ENCODE measurements at places on chromosomes 7 and 10.
A peak's percentile ranks its signal among the peaks of the same experiment; 100 is the strongest.

DNA sequence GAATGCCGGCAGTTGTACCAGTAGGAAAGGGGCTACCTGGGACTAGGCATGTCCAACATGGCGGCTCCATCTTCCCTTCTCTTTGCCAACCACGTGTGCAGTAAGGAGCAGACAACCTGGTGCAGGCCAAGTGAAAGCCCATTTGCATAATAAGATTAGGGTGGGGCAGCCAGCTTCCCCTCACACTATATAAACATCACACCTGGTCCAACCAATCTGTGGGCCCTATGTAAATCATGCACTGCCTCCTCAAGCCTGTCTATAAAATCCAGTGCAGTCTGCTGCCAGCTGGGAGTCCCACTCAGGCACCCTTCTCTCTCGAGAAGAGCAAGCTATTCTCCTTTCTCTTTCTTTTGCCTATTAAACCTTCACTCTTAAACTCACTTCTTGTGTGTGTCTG lies 429.3 kb downstream of the CALN1 start:
- no peak for DNase-seq

- no peak for DNase-seq
Measured at GRCh38 chr10:60975716-60976115, 31.7 kb upstream of the RHOBTB1 start.

DNA sequence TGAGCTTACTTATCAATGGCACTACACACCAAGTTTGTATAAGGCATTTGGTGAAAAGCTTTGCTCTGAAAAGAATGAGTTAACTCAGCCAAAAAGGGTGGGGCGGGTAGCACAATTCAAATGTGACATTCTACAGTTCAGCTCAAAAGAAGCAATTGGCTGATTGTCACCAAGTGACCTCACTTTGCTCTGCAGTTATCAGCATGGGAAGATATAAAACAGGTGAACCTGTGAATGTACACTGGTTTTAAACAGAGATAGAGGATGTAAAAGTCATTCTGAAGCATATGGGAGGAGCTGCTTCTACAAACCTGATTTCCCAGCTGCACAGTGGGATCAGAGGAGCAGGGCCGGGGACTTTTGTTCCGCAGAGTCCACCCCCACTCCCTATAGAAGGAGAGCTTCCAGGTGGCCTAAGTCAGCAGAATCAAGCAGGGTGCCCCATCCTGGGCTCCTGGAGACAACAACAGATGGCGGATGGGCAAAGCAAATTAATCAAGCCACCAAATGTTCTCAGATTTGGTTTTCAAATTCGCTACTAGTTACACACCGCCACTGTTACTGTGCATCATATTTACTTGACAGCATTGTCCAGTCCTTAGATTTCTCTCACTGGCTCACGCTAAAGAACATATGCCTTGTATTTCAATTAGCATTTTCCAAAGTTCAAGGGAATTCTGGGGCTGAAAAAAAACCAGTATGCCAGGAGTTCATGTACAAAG lies 27.5 kb upstream of the NPVF start:
- DNase-seq, result no peak

DNA sequence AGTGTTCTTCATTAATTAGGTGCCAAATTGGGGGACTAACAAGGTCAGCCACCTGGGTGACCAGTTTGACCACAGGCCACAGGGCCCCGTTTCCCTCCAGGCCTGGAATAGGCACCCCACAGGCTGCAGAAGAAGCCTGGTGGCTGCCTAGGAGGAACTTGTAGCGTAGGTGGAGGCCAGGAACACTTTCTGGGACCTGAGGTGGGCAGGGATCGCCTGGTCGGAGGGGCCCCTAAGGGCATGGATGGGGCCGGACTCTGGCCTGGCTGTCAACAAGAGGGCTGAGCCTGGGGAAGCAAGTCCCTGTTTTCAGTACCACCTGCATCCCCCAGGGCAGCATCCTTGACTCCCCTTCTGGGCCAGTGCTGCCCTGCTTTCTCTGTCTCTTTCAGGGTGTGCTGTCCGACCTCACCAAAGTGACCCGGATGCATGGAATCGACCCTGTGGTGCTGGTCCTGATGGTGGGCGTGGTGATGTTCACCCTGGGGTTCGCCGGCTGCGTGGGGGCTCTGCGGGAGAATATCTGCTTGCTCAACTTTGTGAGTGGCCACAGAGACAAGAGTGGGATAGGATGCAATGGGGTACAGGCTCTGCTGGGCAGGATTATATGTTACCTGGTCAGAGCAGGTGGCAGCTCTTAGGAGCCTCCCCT lies 30.7 kb upstream of the SH2D4B start:
- no peak for DNase-seq

DNA sequence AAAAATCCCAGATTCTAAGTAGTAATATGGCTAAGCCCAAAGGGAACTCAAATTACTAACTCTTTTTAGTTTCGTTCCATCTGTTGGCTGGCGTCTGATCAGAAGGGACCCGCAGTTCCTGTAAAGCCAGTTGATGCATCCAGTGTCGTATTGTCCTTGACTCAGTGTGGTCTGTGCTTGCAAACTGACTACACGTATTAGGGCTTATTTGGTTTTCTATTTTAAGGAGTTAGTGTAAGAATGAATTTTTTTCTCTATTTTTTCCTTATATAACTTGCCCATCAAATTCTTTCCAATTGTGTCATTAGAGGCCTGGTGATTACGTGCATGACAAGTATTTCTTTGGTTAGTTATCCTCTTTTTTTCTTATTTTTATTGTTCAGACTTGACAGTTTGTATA lies 9.7 kb downstream of the ABCA13 start:
- peak; percentile 63 for DNase-seq

DNA sequence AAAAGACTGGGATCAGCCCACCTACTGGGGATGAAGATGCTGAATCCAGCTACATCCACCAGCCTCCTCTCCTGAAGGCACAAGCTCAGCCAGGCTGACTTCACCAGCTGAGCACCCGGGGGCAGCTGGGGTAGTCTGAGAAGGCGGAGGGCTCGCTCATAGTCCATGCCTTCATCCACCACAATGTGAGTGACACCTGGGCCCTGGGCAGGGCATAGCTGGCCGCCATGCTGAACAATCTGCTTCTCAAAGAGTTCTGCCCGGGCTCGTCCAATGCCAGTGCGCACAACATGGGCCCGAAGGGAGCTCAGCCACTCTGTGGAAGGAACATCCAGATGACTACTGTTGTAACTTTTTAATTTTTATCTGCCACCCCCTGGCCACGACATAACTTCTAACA lies 2.2 kb downstream of the POLL start:
- no peak for DNase-seq

DNA sequence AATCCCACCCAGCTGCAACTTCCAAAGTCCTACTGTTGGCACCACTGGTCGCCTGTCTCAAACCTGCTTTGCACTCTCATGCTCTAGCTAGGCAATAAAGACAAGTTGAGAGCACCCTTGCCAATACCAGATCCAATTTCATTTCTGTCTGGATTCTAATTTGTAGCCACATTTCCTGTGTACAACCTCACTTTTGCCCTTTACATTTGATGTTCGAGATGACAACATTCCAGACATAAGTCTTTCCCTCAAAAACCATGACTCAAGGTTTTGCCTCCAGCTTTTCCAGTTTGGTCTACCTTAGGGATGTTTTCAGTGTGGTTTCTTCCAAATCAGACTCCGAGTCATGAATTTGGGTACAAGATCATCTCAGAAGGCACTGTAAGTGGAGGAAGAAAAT lies 309.0 kb downstream of the GPAM start:
- no peak for DNase-seq

GRCh38 chr7:94064541-94065191 lies 60.5 kb upstream of the BET1 start:
- DNase-seq, result no peak

DNA sequence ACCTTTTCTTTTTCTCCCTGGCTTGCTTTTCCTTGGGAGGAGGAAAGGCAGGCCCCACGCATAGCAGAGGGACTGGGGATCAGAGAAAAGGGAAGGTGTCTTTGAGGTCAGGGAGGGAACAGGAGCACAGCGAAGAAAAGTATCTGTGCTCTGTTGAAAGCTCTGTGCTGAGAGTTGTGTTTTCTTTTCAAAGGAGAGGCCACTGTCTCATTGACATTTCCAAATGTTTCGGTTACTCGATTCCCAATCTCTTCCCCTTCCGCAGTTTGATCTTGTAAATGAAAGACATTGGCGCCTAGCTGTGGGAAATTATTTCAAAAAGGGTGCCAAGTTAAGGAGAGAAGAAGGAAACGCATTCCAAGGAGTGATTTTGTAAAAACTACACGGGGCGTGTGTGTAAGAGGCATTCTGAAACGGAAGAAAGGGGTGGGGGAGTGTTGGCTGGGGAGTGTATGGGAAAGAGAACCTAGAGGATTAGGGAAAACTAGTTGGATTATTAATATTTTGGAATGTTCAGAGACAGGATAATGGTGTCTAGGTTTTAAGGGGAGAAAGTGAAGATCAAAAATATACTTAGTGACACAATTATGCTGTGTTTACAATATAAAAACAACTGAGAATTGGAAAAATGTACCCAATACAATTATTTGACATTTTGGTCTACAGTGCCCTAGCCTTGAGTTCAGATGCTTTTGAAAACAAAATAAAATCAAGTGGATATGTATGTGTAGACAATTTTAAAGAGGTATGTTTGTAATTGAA lies 708 bp downstream of the KLHDC10 start:
- peak; percentile 60 for DNase-seq

- no peak for DNase-seq
Measured at GRCh38 chr7:149103424-149103823, 12.9 kb upstream of the ZNF786 start.

DNA sequence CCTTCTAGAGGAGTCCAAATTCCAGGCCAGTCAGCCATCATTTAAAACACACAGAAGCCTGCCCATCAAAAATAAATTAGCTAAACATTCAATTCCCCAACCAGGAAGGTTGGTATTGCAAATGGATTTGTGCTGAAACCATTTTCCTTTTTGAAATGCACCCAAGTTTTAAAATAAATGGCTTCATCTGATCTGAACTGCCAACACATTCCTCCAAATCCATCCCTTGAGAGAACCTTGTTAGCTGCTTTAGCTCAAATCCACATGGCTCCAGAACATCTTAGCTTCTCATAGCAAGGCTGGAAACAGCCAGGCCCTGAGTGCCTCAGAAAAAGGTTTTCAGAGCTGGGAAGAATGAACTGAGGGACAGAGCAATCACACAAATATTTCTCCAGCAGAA lies 306.3 kb downstream of the FZD1 start:
- DNase-seq, result no peak

GRCh38 chr7:41785840-41786239 lies 83.0 kb upstream of the INHBA start:
- no peak for DNase-seq

DNA sequence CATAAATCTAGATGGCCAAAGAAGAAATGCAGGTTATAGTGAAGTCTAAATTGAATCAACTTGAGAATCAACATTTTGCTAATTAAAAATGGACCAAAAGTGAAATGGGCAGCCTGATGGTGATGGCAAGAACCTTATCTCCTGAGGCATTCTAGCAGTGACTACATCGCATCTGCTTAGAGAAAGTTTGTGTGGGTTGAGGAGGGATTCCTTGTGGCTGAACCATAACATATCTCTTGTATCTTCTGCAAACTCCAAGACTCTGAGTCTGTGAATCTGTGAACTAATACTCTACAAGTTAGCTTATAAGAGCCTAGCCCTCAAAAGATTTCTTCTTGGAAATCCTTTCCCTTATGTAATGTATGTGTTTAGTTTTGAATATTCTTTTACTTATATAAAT lies 85.6 kb downstream of the PRKG1 start:
- DNase-seq, result peak; percentile 47

DNA sequence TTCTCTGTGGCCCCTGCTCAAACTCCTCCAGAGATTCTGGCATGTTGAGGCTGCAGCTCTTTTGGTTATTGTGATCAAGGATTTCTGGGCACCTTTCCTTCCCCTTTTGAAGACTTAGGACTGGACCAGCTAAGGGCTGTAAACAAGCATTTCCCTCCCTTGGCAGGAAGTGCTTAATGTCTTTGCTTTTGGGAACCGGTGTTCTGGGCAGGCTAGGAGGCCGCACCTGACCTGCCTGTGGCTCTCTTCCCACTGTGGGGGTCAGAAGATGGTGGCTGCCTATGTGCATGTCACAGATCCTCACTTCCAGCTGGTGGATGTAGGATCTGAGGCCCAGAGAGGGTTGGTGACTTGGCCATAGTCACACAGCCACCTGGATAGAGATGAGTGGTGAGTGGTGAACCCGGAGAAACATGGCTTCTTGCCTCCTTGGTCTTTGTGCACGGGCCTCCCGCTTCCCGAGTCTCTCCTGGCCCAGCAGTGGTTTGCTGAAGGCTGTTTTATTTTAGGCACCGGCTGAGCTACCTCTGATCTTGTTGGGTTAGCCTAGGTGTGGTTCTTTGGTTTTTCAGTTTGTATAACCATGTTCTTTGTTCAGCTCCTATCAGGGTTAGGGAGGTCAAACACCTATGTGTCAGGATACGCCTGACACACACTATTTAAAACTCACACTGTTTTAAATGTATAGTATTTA lies 82.0 kb downstream of the GRK5 start:
- no peak for DNase-seq

DNA sequence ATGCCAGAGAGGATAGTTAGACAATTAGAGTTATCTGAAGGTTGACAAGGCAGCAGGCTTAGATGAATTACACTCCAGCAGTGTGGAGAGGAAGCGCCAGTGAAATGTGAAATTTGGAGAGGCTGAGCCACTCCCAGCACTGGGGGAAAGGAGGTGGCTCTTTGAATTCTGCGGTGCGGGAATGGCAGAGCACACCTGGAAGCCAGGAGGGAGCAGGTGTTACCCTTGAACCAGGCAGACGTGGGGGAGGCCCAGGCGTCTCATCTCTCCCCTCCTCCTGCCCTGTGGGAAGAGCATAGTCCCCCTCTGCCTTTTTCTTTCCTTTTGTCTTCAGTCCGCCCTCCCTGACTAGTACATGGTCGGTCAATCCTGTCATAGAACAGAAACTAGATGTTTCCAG lies 203.1 kb downstream of the DPP6 start:
- DNase-seq, result no peak

DNA sequence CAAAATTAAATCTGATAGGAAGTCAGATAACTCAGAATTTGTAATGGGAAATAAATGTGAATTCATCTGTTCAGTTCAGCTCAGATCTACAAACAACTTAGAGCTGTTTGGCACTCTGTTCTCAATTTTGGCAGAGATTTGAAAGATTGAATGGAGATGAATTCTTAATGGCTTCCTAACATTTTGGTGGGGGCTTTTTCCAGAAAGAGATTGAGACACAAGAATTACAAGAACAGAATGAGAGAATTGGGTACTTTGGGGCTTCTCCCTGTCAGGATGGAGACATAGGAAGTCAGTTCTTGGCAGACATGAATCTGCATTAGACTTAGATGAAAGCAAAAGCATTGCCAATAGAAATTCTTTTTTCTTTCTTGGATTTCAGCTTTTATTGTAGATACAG lies 39.0 kb upstream of the PTPRZ1 start:
- no peak for DNase-seq

DNA sequence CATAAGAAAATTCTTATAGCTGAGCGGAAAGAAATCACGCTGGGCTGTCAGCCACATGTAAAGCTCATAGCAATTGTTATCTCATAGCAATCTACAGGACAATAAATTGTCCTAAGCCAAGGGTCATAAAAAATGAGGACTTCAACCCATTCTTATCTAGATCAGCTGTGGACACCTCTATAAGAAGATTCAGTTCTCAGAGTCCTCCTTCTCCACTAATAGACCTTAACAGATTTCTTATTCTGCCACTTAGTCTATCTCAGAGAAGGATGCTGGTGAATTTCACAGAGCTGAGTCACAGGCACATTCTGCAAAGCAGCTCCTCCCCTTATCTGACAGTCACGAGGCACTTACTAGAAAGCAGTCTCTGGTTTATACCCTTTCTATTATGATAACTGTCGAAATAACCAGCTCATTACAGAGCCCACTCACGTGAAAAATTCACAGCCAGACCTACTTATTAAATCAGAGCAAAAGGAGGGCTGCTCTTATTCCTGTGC lies 185.3 kb upstream of the PCLO start:
- DNase-seq, result peak; percentile 75

GRCh38 chr7:101664436-101664835 lies 35.3 kb upstream of the MYL10 start:
- no peak for DNase-seq
